ENCODE measurements at places on chromosomes 11 and 22.

- DNase-seq, result peak; percentile 47
Observed at GRCh38 chr22:44574057-44574639, 76.1 kb upstream of the RTL6 start.

GRCh38 chr22:41578114-41578513 is 11.5 kb downstream of the PMM1 start:
- no peak for DNase-seq

DNA sequence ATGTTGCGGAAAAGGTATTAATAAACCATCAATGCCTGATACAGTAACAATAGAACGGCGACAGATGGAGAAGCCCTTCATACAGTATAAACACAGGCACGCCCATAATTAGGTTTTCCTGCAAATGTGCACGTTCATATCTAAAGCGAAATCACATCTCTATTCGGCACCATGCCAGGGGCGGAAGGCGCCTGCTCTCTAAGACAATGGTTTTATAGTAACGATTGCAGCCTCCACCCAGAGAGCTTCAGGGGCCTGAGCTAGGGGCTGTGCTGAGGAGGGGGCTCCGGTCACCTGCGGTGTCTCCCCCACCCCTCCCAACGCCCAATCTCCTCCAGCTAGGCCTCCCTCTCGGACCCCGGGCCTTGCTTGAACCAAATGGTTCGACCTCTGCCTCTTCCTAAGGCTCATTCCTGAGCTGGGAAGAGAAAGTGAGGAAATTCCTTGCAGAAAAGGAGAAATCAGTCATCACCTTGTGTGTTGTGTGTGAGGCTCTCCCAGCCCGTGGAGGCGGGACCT is 9.6 kb downstream of the KRTAP5-5 start:
- DNase-seq, result no peak

- no peak for DNase-seq
Observed at GRCh38 chr22:44545773-44546172, 47.7 kb upstream of the RTL6 start.

GRCh38 chr22:44646668-44647067 is 55.3 kb upstream of the PRR5 start:
- no peak for DNase-seq
